Activated naive CD4-positive, alpha-beta T cell treated with Interleukin-2 at 50 U/mL for 16 hours (primary cell): ENCODE measurements at places on chromosomes 16 and 17.

- peak; percentile 60 for DNase-seq
Observed at GRCh38 chr17:30332057-30332542, 1.8 kb downstream of the TMIGD1 start.

GRCh38 chr16:24863582-24864437, 18.0 kb downstream of the SLC5A11 start:
- no peak for DNase-seq

GRCh38 chr16:67653128-67653788, 6.8 kb downstream of the ACD start:
- DNase-seq = no peak

DNA sequence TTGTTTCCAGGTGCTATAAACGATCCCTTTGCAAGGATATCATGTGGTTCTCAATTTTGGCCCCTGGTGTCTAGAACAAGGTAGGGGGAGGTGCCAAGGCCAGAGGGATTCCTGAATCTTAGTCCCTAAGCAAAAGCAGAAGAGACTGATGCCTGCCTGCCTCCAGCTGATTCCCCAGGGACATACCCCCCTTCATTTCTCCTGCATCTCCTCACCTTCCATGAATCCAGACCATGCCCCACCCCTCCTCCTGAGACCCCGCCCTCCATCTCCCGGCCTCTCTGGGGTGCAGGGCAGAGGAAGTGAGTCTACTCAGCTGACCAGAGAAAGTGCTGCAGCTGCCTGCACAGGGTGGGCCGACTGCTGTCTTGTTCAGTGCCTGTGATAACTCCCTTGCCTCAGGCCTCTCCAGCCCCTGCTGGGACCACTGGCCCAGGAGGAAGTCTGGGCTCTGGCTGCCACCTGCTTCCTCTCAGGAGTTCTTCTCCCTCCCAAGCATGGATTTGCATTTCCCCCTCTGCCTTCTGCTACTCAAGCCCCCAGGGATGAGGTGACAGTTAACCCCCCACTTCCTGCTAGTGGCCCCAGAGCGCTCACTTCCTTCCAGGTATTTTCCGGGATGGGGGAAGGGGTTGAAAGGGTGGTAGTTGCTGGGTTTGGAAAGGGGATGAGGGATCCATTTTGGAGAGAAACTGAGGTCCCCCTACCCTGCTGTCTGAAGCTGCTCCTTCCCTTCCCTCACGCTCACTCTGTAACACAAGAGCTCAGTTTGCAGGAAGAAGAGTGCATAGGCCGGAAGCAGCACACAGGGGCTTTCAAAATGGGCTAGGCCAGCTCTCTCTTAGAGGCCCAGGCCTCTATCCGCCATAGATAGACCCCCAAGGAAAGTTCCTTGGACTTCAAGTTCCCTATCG, 10.5 kb upstream of the TSPOAP1 start:
- peak; percentile 55 for DNase-seq

DNA sequence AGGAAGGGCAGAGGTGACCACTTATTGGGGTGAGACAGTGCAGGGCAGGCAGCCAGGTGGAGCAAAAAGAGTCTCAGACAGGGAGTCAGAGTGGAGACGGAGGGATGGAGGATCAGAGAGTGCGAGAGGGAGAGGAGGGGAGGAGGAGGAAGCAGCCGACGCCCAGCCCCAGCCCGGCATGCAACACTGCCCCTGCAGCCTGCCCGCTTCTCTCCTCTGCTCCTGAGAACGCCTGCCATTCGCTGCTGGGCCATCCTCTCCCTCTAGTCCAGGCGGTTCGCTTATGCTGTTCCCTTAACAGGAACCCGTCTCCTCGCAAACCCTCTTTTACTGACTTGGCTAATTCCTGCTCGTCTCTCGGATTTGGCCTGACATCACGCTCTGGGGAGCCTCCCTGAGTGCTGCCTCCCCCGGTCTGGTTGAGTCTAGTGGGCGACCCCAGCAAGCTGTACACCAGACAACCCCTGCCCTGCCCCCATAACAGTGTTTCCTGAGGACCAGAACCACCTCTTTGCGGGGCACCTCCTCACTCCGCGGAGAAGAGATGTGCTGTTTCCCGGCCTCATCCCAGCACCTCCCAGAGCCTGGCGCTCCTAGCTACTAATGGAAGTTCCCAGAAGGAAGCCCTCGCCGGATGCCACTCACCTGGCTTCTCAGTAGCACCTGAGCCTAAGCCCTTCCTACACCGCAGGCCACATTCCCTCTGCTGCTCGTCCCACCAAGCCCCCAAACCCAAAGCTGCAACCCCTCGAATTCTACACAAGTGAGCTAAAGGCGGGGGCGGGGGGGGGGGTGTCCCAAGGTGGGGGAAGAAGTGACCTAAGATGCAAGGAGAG, 61.2 kb upstream of the CCL1 start:
- no peak for DNase-seq

DNA sequence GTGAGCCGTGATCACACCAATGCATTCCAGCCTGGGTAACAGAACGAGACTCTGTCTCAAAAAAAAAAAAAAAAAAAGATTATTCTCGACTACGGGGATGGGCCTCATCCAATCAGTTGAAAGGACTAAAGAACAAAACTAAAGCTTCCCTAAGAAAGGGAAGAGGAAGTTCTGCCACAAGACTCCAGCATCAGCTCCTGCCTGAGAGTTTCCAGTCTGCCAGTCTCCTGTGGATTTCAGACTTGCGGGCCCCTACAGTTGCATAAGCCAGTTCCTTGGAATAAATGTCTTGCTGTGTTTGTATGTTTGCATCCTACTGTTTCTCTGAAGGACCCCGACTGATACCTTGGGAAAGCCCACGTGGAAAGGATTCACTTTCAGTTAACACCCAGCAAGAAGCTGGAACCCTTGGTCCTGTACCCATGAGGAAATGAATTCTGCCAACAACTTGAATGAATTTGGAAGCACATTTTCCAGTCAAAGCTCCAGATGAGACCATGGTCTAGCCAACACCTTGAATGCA, 26.3 kb upstream of the FZD2 start:
- DNase-seq = no peak

DNA sequence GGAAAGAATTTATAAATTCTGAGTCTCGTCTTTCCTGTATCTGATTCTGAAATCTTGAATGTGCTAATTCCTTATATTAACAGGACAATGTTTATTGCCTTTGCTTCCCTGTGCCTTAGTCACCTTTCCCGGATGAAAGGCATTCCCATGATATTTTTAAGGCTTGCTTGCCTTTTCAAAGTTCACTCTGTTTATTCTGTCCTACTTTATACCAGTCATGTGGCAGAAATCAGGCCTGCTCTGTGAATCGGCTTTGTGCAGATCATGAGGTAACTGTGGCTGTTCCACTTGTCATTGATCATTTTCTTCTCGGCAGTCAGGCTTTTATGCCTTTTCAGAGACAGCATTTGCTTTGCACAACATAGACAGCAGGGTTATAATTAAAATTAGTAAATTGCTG, 28.8 kb upstream of the ABCC11 start:
- DNase-seq = no peak

- DNase-seq = no peak
Observed at GRCh38 chr16:70778901-70779309, 22.1 kb downstream of the VAC14 start.

- no peak for DNase-seq
Observed at GRCh38 chr16:27947696-27948095, 115.8 kb downstream of the GSG1L start.

GRCh38 chr17:9021158-9021991, at the start of gene NTN1:
Gene NTN1 (plus strand): TSS chr17:9021510. CDS start chr17:9022374, 864 bp downstream.
- DNase-seq = peak; percentile 68

GRCh38 chr17:59433586-59433985, 102.1 kb downstream of the YPEL2 start:
- no peak for DNase-seq

DNA sequence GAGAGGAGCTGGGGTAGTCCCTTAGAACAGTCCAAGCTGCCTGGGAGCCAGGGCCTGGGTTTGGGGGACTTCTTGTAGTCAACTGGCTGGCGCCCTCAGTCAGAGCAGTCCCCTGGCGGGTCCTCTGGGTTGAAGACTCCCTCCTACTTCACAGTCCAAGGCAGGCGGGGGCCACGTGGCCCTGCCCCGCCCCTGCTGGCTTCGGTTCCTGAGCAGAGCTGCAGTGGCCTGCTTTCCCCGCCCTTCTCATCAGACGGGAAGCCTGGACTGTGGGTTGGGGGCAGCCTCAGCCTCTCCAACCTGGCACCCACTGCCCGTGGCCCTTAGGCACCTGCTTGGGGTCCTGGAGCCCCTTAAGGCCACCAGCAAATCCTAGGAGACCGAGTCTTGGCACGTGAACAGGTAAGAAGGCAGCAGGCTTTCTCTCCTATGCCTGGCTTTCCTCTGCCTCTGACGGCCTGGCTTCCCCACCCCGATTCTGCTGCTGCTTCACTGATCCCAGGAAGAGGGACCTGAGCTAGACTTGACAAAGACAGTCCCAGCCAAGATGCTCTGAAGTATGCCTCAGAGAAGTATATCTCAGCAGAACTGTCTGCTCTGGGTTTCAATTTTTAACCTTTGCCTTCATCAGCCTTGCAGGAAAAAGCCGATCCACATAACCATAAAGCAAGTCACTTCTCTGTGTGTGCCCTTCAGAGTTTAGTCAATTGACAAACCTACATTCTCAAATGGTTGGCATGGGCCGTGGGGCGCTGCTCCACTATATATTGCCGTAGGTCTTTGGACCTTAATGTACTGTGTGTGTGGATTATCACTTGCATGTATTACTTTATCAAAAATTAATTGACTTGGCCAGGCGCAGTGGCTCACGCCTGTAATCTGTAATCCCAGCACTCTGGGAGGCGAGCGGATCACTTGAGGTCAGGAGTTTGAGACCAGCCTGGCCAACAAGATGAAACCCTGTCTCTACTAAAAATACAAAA, 56.3 kb downstream of the SF3B3 start:
- DNase-seq = no peak

DNA sequence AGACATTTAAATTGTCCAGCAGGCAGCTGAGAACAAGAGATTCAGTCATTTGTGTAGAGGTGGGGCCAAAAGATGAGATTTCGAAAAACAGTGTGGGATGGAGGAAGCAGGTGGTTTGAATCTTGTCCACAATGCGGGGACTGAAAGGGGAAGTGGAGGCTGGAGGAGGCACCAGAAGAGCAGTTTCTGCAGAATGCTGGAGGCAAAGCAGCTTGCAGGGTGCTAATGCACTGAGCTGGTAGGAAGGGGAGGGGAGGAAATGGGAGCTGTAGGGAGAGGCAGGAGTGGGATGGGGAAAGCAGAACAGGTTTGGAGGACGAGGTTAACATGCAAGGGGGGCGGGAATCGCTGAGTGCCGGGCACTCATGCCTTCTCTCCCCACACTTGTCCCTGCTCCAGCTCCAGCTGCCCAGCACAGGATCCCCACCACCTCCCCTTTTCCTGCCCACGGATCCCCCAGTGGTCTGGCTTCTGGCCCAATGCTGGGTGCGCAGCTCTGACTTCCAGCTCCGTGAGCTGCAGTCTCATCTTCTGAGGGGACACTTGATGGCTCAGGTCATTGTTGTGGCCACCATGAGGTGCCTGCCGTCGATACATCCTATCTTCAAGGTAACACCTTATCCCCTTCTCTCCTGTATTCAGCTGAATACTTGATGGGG, 9.4 kb downstream of the C17orf100 start:
- no peak for DNase-seq

- no peak for DNase-seq
Observed at GRCh38 chr17:82840431-82840831, 609 bp upstream of the ZNF750 start.

DNA sequence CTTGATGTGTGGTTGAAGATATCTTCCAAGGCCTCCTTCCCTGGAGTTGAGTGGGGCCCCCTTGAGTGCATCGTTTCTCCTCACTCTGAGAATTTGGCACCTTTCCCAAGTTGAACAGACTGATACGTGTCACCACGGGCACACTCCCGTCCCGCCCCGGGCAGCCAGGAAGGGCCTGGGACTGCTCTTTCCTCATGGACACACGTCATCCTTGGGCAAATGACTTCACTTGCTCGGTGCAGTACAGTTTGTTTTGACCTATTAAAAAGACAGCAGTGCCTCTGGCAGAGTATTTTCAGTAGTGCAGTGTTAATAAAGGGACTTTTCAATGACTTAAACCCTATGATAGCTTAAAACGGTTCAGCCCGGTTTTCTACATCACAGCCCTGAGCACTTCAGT, 59.9 kb downstream of the SEC14L1 start:
- DNase-seq = no peak

DNA sequence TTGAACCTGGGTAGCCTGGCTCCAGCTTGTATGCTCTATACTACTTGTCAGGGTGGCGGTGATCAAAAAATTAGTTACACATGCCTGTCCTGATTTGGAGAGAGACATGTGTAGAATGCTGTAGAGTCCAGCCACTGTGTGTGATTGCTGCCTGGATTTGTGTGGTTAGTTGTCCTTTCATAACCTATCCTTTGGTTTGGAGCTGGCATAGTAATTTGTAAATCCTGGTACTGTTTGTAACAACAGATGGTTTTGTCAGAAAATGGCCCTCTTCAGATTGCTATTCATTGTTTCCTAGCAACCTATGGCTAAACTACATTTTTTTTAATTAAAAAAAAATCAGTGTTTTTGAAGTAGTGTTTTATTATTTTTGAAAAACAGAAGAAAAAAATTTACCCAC, 30.5 kb downstream of the ETV4 start:
- DNase-seq = no peak

- DNase-seq = no peak
Observed at GRCh38 chr16:11162586-11163268, 93.3 kb downstream of the SOCS1 start.

DNA sequence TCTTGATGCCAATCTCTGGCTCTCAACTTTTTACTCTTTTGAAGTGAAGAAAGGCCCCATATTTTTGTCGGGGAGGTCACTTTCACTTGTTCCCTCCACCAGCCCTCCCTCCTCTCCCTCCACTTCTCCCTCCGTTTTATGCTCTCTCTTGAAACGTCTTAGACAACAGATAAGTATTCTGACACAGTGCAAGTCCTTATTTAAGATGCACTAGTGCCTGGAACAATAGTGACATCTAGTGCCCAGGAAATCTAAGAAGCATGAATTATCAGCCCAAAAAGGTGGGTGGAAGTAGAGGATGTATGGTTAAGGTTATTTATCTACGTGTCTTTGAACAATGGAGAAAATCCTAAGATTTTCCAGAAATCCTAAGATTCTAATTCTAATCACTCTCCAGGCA, 17.9 kb downstream of the PSME3IP1 start:
- DNase-seq = no peak

- peak; percentile 64 for DNase-seq
Observed at GRCh38 chr16:1003391-1004347, 22.1 kb downstream of the SOX8 start.

GRCh38 chr17:58092101-58092796, 9.0 kb downstream of the DYNLL2 start:
- DNase-seq = no peak

- DNase-seq = no peak
Observed at GRCh38 chr17:55478971-55479370, 32.3 kb downstream of the SMIM36 start.

DNA sequence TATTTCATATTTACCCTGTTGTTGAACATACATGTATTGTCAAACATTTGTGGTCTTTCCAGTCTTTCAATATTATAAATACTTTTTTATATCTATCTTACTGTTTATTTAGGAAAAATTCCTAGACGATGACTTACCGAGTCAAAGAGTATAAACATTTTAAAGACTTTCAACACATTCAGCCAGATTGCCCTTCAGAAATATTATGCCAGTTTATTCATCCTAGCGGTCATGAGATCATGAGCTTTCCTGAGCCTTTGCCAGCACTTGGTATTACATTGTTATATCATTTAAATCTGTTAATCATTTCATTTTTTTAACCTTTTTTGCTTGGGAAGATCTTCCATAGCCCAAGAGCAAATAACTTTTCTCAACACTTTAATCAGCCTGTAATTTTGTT, 197.4 kb downstream of the SPECC1 start:
- no peak for DNase-seq

GRCh38 chr16:74922150-74923138, 62.5 kb downstream of the WDR59 start:
- no peak for DNase-seq

GRCh38 chr16:56145369-56145768, 45.9 kb upstream of the GNAO1 start:
- no peak for DNase-seq
